GM06990 (cell line): ENCODE measurements at places on chromosomes 2 and 18.

DNA sequence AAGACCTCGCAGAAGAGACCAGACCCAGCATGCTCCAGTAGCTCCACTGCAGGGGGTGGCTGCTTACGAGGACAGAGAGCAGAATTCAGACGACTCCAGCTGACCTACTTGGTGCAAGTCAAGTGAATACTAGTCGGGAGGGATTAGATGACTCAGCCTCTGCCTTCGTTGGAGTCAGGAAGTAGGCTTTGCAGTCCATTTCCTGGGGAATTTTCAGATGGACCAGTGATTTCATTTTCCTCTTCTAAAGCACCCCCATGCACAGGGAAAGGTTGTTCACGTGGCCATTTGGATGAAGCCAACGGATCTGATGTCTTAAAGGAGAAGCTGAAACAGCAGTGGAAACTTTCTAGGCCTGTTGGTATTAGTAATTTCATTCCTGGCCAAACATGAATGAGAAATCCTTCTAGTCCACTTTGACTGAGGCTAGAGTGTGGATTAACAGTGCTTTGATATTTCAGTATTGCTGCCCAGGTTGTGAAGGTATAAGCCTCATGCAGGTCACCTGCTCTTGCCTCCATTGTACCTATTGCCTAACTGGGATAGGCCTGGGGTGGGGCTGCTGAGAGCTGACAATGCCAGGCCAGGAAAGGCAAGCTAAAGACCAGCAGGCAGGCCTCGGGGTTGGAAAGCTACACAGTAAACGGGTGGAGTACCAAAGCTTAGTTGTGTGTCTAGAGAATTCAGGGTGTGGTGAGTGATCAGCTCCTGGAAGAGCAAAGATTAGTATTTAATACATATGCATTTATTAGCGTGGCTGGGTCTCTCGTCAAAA, 117.6 kb upstream of the FOSL2 start:
- peak; percentile 31 for DNase-seq

DNA sequence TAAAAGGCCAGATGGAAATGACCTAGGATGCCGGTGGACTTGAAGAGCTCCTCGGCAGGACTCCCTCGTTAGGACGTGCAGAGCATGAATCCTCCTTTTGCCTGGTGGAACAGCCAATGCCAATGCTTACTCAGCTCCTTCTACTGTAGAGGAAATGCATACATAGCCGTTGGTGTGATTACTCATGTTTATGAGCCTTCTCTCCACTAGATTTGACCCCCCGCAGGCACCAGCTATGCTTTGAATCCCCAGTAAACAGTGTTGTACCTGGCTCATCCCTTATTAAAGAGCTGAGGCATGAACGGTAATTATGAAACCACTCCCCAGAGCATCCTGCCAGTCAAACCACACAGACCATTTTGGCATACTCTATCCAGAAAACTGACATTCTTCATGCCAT, 172.8 kb downstream of the ANTXR1 start:
- DNase-seq, result no peak

- DNase-seq, result no peak
These were observed 60.1 kb upstream of the SLC16A14 start for GRCh38 chr2:230128623-230129342.

GRCh38 chr2:88826399-88826798, 134.9 kb downstream of the RPIA start:
- DNase-seq, result no peak

DNA sequence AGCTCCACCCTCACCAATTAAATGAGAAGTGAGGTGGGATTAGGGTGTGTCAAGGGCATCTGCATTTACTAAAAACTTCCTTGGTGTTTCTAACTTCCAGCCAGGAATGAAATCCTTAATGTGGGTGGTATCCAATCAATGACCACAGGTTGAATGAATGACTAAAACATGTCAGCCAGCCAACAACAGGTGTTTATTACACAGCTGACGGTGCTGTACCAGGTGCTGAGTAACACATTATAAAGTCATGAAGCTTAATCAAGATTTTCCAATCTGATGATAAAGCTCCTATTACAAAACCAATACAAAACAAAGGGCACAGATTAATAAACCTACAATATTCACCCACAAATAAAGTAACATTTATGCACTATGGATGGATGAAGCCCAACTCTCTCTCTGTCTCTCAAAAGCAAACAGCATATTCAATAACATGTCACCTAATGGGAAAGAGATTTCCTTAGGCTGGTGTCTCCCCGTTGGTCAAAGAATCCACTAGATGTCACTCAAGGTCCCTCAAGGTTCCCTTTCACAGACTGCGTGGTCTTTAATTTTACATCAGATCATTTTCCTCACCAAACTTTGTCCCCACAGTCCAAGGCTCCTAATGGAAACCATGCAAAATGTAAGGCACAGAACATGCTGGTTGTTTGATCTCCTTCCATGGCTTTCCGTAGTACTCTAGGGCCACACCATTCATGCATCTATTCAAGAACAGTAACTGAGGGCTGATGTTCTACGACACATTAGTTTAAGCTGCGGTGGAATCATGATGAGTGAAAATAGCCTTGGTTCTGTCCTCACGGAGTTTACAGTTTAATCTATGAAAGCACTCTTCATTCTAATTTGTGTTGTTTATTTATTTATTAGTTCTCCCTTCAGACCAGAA, 6.4 kb upstream of the PTPN4 start:
- DNase-seq, result no peak

GRCh38 chr2:100242476-100242875, 79.8 kb downstream of the LONRF2 start:
- DNase-seq, result peak; percentile 66

DNA sequence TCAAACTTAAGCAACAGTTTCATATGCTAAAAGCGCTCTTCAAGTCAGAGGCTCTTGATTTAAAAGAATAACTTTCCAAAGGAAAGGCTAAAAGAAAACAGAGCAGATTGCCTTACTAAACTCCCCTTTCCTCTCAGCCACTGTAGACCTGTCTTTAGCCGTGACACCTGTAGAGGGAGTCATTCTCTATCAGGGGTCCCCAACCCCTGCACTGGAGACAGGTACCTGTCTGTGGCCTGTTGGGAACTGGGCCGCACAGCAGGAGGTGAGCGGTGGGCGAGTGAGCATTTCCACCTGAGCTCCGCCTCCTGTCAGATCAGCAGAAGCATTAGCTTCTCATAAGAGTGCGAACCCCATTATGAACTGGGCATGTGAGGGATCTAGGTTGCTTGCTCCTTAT, 9.6 kb downstream of the SLC14A1 start:
- no peak for DNase-seq

DNA sequence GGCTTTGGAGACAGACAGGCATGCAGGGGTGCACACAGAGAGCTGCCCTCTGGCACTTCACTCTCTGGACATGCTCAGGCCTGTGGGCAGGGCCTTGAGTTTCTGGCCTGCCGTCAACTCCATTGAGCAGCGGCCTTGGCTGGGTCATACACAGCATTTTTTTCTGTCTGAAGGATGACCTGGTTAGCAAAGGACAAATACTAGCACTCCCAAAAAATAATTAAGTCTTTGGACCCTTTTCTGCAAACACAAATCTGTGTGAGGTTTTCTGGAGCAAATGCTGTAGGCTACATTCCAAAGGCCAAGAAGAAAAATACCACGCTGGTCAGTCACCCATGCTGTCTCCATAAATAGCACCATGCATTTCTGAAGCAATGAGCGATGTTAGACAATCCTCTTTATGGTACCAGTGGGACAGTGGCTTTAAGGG, 124.7 kb upstream of the CTAGE1 start:
- DNase-seq, result no peak
